Epithelial cell of proximal tubule (primary cell): ENCODE measurements at places on chromosomes 2 and 18.

DNA sequence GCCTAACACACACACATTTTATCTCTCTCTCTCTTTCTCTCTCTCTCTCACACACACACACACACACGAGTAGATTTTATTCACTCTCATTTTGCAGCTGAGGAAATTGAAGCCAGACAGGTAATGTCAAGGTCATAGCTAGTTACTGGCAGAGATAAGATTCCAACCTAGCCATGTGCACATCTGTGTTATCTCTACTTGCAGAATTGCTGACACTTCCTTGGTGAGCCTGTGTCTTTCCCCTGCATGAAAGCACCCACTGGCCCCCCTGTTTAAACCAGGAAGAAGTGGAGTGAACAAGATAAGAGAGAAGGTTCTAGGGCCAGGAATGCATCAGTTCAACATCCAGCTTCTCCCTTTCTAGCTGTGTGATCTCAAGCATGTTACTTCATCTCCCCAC is 423.7 kb downstream of the TXNL1 start:
- no peak for DNase-seq

DNA sequence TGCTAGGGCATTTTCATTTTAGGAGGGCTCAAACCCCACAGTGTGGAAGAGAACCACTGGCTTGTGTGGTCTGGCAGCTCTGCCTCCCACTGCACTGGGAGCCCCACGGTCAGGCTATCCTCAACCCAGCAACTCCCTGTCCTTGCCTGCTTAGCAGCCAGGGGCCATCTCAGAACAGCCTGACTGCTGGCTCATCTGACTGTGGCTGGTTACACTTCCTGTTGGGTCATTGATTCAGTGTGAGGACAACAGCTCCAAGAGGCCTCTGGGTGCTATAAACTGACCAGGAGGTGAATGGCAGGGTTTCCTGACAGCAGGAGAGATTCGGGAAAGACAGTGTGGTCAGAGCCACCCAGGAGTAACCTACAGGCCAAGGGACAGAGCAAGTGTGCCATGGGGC is 40.1 kb downstream of the AMER3 start:
- no peak for DNase-seq

GRCh38 chr2:164023896-164024295 is 288.1 kb upstream of the FIGN start:
- no peak for DNase-seq

DNA sequence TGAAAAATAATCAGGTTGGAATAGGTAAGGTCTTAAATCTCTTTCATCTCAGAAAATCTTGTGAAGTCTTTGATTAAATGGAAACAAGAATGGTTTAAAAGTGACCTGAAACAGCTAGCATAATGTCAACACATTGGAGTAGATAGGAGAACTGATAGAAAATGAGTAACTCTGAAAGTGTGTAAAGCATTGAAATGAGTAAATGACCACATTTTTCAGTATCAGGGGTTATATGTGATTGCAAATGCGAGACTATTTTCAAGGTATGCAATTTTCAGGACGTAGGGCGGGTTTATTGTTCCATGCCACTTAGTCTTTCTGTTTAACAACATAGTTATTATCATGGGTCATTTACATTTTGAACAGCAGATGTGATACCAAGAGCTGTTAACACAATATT is 1383.2 kb downstream of the LRP1B start:
- DNase-seq: no peak

- DNase-seq: peak; percentile 80
These were observed 96.8 kb downstream of the VAPA start for GRCh38 chr18:10010611-10011015.

DNA sequence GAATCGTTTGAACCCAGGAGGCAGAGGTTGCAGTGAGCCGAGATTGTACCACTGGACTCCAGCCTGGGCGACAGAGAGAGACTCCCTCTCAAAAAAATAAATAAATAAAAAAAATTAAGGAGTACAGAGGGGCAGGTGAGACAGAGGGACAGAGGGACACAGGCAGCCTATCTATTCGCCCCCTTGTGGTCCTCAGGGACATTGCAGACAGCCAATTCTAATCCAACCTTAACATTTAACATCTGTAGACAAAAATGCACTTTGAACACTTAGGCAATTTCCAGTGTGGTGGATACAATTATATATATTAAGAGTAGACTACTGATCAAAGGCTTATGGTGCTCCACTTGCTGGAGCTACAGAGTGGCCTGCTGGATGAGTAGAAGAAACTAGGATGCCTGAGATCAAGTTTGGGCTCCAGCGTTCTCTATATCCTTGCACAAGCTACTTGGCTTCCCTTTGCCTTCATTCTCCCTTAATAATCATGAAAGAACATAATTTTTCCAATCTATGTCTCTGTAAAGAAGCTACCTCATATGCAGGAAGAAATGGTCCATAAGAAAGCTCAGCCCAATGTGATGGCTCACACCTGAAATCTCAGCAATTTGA is 8.2 kb upstream of the SMARCAL1 start:
- no peak for DNase-seq

- DNase-seq: no peak
These were observed 551.7 kb downstream of the SATB2 start for GRCh38 chr2:198905881-198906612.

DNA sequence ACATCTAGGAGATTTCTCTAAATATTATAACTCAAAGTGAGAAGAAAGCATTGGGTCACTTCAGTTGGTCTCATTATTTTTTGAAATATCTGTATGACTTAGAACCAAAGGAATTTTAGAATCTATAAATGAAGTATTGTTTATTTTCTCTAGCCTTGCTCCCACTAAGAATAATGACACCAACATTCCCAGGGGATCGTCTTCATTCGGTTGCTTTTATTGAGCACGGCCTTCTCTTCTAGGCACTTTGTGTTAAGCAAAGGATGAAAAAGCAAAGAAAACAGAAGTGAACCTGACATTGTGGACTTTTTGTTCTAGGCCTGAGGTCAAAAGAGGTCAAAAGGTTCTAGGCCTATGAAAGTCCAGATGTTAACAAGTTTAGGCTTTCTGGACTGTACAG is 231.9 kb downstream of the GALR1 start:
- no peak for DNase-seq

- DNase-seq: no peak
These were observed 143.6 kb upstream of the TCF4 start for GRCh38 chr18:55731594-55732042.

DNA sequence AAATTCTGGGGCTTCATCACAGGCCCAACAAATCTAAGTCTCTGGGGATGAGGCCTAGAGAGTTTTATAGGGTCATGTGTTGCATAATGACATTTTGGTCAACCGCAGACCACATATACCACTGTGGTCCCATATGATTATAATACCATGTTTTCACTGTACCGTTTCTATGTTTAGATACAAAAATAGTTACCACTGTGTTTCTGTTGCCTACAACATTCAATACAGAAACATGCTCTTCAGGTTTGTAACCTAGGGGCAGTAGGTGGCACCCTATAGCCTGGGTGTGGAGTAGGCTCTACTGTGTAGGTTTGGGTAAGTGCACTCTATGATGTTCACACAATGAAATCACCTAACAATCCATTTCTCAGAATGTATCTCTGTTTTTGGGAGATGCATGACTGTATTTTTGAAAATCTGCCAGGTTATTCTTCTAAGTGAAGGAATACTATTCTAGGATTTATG is 485.2 kb downstream of the PTPRM start:
- no peak for DNase-seq

DNA sequence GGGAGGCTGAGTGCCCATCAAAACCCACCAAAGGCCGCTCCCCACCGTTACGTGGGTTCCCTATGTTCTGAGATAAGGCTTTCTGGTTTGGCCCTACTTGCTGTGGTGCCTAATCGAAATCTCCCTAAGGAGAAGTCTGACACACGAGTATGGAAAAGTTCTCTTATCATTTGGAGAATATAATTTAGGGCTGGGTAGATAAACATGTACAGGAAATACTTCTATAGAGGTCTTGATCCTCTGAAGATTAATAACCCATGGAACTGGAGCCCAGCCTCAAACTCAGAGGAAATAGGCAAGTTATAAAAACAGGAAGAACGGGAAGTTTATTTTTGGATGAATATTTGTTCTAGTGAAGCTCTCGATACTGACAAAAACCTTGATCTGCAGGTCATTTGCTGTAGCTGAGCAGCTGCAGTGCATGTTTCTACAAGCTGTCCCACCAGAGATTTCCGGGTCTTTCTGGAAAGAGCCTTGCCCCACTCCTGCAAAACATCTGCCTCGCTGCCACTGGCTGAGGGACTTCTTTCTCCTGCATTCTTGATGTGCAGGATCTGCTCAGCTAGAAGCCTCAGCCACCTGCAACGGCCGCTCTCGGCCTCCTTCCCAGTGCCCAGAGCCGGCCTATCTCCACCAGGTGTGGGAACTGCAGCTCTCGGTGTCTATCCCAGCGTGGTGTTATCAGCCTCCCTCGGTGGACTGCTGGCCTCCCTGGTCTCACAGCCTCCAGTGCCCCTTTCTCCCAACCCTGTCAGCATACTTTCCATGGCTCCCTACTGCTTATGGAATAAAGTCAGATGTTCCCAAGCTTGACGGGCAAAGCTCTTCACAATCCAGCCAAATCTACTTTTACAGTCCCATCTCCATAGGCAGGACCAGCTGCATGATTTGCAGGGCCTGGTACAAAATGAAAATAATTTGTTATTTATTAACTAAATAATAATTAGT is 48.6 kb downstream of the SPRED2 start:
- DNase-seq: no peak

DNA sequence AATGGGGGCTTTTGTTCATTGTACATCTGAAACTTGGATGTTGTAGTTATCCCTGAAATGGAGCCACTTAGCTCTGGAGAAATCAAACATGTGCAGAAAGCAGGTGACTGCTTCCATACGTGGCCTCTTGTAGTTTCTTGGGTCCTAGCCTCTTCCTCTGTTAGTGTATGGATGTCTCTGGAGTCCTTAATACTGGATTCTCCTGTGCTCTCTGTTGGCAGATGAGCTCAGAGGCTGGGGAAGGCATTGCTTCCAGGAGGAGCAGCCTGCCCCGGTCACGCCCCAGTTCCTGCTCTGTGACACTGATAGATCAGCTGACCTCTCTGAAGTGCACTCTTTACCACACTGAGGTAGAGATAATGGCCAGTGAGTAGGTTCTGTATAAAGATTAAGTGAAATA is 176.2 kb downstream of the LDLRAD4 start:
- no peak for DNase-seq

GRCh38 chr18:56532176-56532840 is 106.1 kb downstream of the TXNL1 start:
- DNase-seq: no peak

GRCh38 chr18:79524181-79525078 is 128.7 kb downstream of the NFATC1 start:
- DNase-seq: no peak

- DNase-seq: no peak
These were observed 76.6 kb downstream of the COL4A3 start for GRCh38 chr2:227241005-227241404.

DNA sequence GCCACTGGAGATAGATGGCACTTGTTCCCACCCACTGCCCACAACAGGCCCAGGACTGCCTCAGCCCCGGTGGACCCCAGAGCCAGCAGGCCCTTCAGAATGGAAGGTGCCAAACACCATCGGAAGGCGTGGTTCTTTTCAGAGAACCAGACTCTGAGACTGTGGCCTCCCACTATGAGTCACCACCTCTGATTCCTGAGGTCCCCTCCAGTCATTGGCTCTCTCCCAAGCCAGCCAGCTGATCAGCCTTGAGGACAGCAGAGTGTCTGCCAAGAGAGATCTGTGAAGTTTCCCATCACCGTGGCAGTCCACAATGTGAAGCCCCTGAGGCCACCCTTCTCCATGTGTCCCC is 10.4 kb upstream of the MAP3K2 start:
- peak; percentile 47 for DNase-seq

DNA sequence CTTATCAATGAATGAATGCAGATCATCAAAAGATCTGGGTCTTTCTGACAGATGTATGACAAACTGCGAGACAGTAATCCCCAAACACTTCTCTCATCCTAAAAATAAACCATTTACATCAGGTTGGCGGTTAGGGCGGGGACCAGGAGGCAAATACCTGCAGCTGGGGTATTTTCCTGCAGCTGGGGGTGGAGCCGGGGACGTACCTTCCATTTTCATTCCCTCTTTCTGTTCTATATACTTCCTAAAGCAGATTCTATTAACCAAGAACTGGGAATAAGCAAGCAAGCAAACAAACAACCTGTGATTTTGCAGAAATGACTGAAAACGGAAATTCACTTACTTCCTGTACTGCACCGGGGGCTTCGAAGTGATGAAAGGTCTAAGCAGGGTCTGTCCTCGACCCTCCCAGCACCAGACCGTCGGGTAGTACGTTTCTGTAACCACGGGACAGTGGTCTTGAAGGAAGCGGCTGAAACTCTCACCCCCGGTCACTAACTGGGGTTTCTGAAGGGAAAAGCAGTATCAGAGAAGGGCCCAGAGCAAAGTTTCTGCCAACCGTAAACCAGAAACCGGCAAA is 1.2 kb downstream of the ABHD3 start:
- no peak for DNase-seq

DNA sequence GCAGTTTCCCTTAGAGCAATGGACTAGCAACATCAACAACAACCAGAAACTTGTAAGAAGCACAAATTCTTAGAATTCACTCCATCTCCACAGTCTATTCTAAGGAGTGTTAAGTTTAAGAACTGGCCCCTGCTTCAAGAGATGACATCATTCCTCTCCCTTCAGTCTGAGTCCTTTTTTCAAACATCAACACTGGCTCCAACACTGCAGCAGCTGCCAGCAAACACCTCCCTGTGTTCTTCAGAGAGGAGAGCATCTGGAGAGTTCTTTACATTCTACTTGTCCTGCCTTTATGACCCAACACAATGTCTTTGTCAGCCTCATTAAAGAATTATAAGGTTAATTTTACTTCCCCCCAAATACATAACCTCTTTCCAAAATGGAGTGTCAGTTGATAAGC is 122.3 kb downstream of the HNMT start:
- DNase-seq: no peak

- no peak for DNase-seq
These were observed 59.5 kb downstream of the RABL2A start for GRCh38 chr2:113686537-113686936.

DNA sequence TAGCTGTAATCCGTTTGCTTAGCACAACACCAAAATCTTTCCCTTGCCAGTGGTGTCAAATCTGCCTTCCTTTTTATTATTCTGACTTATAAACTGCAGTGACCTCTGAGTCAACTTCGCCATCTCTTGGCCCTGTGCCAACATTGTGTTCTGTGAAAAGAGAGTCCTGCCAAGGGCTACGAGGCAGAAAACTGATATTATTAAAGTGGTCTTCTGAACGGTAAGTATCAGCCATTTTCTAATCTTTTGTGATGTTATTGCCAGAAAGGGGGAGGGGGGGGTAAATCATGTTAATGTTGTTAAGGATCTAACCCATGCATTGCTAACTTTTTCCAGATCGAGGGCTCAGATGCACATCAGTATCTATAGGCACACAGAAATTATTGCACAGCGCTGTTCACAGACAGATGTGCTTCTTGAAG is 121.5 kb upstream of the LTBP1 start:
- no peak for DNase-seq

DNA sequence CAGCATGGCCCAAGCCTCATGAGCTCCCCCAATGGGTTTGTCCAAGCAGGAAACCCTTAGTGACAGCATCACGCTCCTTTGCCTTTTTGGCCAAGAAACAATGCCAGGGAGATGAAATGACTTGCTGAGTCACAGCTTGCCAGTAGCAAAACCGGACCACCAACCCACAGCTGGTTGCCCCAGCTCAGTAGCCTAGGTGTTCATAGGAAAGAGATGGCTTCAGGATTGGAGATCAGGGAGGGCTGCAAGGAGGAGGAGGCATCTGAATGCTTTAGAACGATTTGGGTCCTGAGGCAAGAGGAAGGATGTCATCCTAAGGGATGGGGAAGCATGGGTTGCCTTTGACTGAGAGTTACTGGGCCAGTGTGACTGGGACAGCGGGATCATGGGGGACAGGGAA is 116.7 kb downstream of the CELF4 start:
- DNase-seq: no peak
